Vagina (tissue), 2 donors: ENCODE measurements at places on chromosomes 1 and 21.
A peak's percentile ranks its signal among the peaks of the same experiment; 100 is the strongest.

DNA sequence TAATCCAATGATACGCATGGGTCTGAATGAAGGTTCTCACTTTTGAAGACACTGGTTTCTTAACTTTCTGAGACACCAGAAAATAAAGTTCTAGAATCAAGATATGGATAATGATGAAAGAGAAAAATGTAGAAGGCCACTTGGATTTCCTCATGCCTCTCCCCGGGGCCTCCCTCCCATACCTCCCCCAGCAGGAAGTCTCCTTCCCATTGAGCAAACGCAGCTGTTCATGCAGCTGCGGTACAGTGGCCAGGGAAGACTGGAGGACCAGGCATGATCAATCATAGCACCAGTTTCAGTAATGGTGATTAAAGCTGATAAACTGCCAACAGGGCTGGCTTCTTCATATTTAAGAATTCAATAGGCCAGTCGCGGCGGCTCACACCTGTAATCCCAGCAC is 10.9 kb upstream of the UBR4 start:
- DNase-seq: no peak

- peak; percentile 12 for DNase-seq
Observed at GRCh38 chr1:230899841-230900251, 31.5 kb upstream of the C1orf198 start.

- no peak for DNase-seq
Observed at GRCh38 chr1:17579951-17580939, 40.7 kb downstream of the ARHGEF10L start.

- DNase-seq: no peak
Observed at GRCh38 chr1:111471012-111471411, 2.8 kb upstream of the C1orf162 start.

- no peak for DNase-seq
Observed at GRCh38 chr1:14280909-14281308, 317.6 kb upstream of the KAZN start.

DNA sequence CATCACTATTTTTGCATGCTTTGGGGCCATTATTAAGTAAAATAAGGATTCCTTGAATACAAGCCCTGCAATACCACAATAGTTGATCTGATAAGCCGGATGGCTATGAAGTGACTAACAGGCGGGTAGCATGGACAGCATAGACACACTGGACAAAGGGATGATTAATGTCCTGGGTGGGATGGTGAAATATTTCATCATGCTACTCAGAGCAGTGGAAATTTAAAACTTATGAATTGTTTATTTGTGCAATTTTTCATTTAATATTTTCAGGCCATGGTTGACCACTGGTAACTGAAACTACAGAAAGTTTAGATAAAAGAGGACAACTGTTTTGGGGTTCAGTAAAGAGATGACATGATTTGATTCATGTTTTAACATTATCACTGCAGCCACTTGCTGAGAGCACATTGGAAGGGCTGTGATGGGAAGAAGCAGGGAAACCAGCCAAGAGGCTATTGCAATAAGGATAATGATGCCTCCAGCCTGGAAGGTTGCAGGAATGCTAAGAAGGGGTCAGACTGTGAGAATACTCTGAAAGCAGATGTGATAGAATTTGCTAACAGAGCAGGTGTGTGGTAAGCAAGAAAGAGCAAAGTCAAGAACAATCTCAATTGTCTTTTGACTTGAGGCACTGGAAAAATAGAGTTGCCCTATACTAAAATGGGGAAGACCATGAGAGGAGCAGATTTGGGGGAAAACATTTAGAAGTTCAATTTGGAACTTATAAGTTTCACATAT is 62.5 kb upstream of the TNFSF4 start:
- DNase-seq: no peak

DNA sequence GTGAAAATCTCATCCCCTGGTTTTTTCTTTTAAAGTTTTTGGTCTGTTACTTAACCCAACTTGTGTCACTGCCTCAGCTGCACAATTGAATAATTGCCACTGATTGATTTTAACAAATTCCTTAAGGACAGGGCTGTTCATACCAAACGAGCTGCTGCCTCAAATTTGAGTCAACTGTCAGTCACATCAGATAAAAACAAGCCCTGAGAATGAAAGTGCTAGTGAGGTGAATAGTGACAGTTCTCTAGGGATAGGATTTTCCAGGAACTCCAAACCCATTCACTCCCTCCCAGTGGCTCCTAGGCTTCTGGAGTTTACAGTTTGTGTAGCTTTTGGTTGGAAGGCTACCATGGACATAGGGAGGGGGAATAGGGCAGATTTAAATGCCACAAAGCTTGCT is 79.4 kb downstream of the SAMSN1 start:
- no peak for DNase-seq

GRCh38 chr1:103516693-103517092 is 8.8 kb upstream of the RNPC3 start:
- no peak for DNase-seq

GRCh38 chr1:147611021-147611426 is 59.3 kb downstream of the ACP6 start:
- DNase-seq: no peak

DNA sequence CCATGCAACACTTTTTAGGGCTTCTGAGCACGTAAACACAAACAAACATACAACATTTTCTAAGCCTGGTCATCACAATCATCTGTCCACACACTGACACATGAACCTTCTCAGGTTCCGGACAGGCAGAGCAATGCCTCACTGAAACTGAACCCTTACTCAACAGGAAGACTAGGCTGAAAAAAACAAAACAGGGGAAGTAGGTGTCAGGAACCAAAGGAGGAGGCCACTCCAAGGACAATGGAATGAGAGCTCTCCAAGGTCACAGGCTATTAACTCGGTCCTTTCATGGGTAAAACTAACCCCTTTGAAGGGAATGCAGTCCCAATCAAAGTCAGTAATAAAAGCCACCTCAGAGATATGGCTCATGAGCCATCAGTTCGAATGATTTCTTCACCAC is 76.6 kb downstream of the FAM78B start:
- peak; percentile 69 for DNase-seq

- no peak for DNase-seq
Observed at GRCh38 chr1:22526677-22527076, 36.6 kb upstream of the EPHA8 start.

GRCh38 chr21:44067011-44067839 is 40.0 kb upstream of the PWP2 start:
- DNase-seq: no peak

- DNase-seq: no peak
Observed at GRCh38 chr1:23720256-23720995, 22.8 kb upstream of the ELOA start.

DNA sequence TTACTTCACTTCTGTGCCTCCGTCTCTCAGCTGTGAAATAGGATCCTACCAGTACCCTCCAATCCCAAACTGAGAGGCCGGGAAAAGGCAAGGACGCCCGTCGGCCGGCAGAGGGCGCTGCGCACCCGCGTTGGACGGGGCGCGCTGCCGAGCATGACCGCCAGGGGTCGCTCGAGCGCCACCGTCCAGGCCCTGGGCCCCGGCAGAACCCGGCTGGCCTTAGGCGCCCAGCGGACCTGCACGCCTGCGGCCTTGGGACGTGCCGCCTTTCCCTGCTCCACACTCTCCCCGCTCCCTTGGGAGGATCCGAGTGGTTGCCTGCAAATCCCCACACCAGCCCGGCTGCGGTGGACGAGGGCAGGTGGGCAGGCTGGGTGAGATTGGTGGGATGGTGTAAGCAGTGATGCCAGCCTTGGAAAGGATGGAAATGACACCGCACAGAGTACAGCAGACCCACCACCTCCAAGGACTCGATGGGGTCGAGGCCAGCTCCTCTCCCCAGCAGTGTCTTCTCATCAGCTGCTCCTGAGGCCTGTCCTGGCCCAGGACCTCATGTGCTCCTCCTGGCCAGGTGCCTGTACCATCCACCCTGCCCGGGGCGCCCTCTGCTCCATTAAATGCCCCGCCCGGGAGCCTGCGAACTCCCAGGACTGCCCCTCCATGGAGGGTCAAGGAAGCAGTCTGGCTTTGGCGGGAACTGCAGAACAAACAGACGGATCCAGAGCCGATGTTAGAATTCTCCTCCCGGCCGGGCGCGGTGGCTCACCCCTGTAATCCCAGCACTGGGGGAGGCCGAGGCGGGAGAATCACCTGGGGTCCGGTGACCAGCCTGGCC is 47.4 kb upstream of the LBR start:
- peak; percentile 94 for DNase-seq

DNA sequence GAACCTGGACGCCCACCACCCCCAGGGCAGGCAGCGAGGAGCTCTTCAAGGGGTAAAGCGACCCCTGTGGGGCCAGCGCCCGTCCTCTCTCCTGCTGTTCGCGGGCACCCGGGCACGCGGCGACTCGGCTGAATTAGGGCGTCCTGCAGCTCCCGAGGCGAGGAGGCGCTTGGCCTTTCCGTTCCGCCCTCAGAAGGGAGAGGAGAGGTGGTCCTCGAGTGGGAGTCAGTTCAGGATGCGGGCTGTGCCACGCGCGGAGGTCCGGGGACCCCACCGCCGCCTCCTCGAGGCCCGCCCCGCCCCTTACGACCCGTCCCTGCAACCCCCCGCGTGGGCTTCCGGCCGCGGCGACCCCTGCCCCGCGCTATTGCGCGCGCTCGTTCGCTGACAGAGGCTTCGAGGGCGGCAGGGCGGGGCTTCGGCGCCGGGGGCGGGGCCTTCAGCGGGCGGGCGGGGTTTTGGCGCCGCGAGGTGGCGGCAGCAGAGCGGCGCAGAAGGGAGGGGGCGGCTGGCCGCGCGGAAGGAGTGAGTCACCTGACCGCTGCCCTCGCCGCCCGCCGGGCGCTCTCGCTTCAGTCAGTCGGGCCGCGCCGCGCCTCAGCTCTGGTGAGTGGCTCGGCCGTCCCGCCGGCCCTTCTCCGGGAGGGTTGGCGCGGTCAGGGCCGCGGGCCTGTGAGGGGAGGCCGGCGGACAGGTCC is at the start of gene BACH1:
Gene BACH1, plus strand, starts transcription at position 575 of the 698 bp plus-strand sequence. CDS start 22,359 bp downstream, outside the sequence.
- DNase-seq: no peak

DNA sequence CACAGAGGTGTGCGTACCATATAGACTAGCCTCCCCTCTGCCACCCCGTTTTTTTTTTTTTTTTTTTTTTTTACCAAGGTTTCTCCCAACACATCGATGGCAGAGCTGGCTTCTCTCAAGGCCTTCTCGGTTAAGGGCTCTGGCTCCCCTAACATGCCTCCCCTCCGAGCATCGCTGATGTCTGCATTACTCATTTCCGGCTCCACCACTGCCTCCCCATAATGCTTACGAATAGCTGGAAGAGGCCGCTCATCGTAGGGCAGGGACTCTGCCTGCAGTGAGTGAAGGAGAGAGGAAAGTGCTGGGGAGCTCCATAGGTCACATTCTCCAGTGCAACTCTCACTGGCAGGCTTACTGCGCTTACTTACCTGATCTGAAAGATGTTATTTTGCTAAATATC is 20.6 kb downstream of the CEP104 start:
- no peak for DNase-seq

DNA sequence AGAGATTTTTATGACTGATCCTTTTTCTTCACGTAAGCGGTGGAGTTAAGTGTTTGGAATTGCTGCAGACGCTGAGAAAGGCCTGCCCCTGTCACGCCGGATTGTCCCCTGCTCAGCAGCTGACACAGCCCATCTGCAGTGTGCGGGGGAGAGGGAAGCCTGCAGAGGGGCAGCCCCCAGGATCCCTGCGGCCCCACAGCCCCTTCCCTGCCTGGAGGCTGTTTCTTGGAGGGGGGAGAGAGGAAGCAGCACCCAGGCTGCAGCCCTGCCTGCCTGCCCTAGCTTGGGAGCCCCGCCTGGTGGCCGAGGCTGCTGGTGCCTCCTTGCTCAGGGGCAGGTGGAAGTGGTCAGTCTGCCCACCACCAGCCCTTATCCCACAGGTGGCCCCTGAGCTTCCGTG is 50.7 kb downstream of the PRDM16 start:
- DNase-seq: no peak

- DNase-seq: no peak
Observed at GRCh38 chr1:209095627-209096595, 487.6 kb upstream of the CAMK1G start.

GRCh38 chr1:1876335-1876930 is 14.5 kb downstream of the GNB1 start:
- no peak for DNase-seq

- no peak for DNase-seq
Observed at GRCh38 chr1:19042675-19043578, 86.5 kb upstream of the IFFO2 start.

GRCh38 chr1:160865337-160865736 is 2.6 kb upstream of the CD244 start:
- DNase-seq: peak; percentile 20

DNA sequence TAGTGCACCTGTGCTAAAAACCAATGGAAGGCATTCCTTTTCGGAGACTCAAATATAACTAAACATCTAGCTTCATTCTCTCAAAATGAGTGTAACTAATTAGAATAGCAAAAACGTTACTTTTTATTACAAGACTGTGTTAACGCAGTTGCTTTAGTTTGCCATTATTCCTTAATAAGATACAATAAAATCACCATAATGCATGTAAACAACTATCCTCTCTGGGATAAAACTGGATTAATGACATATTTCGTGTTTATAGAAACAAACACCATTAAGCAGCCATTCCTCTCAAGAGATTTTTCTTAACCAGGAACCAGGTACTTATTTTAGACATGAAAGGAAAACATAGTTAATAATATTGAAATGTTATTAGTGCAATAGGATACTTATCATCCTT is 512.8 kb upstream of the B3GALT2 start:
- no peak for DNase-seq

GRCh38 chr1:25782608-25783201 is 17.3 kb upstream of the SELENON start:
- no peak for DNase-seq

DNA sequence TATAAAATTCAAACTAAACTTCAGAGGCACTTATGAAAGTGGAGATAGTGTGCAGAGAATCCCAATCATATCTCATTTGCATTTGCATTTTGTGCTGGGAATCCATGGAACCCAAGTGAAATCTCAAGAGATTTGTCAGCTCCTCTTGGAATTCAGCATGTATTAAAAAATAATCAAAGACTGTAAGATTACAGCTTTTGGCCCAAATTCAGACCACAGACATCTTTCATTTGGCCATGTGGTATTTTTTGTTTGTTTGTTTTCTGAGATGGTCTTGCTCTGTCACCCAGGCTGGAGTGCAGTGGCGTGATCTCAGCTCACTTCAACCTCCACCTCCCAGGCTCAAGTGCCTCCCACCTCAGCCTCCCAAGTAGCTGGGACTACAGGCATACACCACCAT is 3.8 kb upstream of the CACYBP start:
- no peak for DNase-seq

DNA sequence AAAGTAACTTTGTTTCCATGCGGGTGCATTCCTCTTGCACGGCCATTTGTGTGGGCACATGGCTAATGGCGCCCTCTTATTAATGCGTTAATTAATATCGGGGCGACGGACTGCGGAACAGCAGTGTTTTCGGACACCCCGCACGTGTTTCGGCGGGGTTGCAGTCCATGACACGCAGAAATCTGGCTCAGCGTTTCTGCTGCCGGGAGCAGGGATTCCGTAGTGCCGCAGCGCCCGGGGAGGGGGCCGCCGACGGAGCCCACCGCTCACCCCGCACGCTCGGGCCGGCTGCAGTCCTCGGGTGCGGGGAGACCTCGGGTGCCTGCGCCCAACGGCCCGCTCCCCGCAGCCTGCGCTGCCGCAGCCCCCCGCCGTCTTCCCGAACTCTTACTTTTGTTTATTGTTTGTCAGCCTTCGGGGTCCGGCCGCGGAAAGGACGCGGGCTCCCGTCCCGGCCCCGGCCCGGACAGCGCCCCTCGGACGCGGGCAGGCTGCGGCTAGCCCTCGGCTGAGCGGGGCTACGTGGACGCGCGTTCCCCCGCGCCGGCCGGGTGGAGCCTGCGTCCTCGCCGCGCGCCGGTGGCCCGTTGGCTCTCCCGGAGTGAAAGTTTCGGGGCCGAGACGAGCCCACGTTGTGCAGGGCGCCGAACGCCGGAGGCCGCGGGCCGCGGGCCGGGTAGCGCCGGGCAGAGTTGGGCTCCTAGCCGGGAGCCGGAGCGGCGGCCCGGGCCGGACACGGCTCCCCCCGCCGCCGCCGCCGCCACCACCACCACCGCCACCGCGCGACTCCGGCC is 849 bp downstream of the NFIA start:
- DNase-seq: no peak
